ENCODE measurements at places on chromosomes 3 and 15.

- DNase-seq: no peak
Measured at GRCh38 chr3:181868576-181869082, 156.9 kb downstream of the SOX2 start.

GRCh38 chr3:98482717-98483482 is 14.6 kb upstream of the OR5K2 start:
- DNase-seq: no peak

GRCh38 chr15:57183041-57183440 is 193.3 kb upstream of the CGNL1 start:
- no peak for DNase-seq

- DNase-seq: no peak
Measured at GRCh38 chr3:44468572-44469520, 8.6 kb downstream of the ZNF445 start.

GRCh38 chr3:168558728-168559411 is 463.1 kb upstream of the GOLIM4 start:
- no peak for DNase-seq

DNA sequence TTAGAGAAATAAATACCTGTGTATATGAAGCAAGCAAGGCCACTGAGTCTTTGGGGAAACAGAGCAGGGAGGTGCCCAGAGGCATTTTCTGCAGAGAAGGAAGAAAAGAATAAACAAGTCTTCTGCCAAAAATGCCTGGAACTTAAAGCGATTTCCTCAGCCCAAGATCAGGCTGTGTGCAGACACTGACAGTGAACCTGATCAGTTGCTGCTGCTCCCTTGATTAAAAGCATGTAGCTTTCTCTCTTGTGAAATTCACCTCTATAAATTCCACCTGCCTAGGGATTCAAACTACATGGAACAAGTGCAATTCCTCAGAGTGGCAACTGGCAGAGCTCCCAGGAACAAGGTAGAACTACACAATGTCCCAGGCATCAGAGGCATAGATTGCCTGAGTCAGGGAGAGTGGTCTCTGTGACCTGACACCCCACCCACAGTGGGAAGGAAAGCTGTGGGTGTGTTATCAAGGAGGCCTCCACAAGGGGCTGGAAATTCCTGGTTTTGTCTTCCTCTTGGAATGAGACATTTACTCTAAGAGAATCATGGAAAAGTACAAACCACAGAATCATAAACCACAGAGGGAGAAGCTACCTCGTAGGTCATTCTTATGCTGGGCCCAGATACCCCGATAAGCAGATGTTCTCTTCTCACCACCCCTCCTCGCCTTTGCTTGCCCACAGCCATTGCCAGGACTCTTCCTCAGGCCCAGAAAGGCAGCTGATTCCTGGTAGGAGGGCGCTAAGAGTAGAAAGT is 1.8 kb upstream of the ZBTB38 start:
- DNase-seq: no peak

DNA sequence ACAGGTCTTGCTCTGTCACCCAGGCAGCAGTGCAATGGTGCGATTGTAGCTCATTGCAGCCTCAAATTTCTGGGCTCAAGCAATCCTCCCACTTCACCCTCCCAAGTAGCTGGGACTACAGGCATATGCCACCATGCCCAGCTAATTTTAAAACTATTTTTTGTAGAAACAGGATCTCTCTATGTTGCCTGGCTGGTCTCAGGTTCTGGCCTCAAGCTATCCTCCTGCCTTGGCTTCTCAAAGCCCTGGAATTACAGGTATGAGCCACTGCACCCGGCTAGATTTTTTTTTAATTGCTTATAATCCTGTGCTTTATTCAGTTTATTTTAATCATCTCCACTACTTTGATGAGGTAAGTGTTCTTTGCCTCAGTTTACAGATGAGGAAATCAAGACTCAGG is 156.5 kb downstream of the CHDH start:
- DNase-seq: no peak

DNA sequence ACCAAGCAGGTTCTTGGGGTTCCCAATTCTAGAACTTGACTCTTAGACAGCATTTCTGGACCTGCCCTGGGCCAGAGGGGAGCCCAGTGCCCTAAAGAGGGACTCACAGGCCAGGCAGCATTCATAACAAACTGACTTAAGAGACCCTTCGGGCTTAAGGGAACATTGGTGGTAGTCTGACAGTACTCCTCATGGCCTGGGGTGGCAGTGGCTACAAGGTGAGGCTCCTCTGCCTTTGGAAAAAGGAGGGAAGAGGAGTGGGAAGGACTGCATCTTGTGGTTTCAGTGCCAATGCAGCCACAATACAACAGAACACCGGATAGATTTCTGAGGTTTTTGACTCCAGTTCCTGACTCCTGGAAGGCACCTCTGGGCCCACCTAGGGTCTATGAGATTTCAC is 172.2 kb upstream of the STRIT1 start:
- DNase-seq: no peak

DNA sequence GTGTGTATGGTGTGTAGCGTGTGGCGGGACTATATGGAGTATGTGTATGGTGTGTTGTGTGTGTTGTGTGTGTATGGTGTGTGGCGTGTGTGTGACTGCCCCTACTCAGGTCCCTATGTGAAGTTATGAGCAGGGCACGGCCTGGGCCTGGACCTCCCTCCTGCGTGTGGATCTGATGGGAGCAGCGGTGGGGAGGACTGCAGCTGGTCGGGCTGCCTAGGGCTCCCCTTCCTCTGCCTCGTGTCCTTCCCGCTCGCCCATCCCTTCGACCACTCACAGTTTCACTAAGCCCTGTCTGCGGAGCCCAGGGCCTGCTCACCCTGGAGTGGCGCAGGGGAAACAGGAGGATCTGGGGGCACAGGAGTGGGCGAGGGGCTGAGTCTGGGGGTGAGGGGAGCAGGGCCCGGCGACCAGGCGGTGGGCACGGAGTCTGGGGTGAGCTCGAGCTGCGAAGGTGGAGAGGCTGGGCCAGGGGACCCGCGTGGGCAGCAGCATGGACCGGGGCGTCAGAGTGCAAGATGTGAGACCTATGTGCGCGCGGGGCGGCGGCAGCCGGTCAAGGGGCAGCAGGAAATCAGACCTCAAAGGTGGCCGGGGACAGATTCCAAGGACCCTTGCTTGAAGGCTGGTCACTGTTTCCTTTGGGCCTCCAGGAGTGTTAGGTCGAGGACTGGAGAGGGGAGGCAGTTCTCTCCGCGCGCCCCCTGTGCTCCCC is 26.6 kb downstream of the GABRA5 start:
- DNase-seq: no peak

GRCh38 chr3:132294906-132295305 is 22.3 kb upstream of the ACP3 start:
- no peak for DNase-seq

- DNase-seq: no peak
Measured at GRCh38 chr15:60379525-60380274, 18.1 kb downstream of the ANXA2 start.

DNA sequence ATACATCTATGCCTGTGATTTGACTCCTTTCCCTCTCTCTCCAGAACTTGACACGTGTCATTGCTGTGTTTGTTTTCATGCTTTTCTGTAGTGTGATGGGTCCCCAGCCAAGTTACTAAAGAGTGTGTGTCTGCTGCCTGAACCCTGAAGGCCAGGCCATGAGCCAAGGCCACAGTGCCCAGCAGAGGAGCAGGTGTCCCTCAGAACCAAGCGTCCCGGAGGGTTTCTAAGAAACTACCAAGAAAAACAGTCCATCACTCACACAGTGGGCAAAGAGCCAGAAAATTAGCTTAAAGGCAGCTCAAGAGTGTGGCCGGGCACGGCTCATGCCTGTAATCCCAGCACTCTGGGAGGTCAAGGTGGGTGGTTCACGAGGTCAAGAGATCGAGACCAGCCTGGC is 35.2 kb downstream of the FBXO45 start:
- DNase-seq: no peak

- no peak for DNase-seq
Measured at GRCh38 chr3:132399054-132399929, 18.0 kb upstream of the DNAJC13 start.

- DNase-seq: no peak
Measured at GRCh38 chr3:40445062-40445461, 12.1 kb upstream of the RPL14 start.

- no peak for DNase-seq
Measured at GRCh38 chr3:143605233-143605950, 242.9 kb downstream of the SLC9A9 start.

DNA sequence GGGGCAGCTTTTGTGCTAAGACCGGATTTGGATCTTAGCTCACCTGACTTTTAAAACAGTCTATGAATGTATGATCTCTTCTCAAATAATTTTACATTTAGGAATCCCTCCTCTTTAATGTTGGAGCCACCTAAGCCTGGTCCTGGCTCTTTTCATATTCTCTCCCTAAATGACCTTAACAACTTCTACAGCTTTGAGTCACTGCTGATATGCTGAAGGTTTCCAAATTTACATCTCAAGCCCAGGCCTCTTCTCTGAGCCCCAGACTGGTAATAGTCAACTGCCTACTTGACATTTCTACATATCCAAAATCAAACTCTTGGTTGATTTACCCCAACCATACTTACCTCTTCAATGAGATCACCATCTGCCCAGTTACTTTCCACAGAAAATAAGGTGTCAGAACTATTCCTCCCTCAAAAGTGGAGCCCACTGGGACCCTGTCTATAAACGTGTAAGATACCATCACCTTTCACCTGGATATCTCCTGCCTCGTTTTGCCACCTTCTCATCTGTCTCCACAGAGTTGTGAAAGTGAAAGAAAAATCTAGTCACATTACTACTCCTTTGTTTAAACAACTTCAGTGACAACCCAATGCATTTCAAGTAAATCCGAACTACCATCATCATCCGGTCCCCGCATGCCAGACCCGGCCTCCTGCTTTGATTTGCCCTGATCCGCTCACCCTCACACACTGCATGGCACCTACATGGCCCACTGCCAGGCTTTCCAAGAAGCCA is 48.8 kb downstream of the UBP1 start:
- no peak for DNase-seq

DNA sequence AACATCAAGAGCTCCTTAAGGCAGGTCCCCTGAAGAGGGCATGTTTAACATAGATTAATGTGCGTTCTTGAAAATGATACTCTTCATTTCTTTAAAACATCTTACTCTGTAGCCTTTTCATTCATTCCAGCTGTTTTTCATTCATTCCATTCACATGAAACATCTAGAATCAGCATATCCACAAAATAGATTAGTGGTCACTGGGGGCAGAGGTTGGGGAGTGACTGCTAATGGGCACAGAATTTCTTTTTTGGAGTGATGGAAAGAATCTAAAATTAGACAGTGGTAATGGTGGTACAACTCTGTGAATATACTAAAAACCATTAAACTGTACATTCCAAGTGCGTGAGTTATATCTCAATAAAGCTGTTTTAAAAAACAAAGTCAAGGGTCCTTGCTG is 15.4 kb upstream of the CXCR6 start:
- no peak for DNase-seq

- DNase-seq: no peak
Measured at GRCh38 chr3:136898954-136899353, 36.9 kb downstream of the NCK1 start.

GRCh38 chr15:42591238-42591934 is 16.0 kb downstream of the STARD9 start:
- no peak for DNase-seq

DNA sequence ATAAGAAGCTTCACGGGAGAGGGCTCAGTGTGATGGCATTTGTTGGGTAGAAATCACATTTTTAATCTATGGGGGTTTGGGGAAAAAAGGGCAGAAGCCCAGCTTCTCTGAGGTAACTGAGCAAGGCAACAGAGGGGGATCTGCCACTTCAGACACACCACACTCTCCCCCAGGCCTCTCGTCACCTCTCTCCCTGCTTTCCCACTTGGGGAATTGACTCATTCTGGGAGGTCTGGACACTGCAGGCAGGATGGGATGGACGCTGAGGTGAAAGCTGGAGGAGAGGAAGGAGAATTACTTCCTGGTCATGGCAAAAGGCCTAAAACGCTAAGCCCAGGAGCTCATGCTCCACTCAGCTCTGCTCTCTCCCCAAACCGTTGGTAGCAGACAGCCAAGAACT is 33.2 kb downstream of the MYO5C start:
- no peak for DNase-seq

DNA sequence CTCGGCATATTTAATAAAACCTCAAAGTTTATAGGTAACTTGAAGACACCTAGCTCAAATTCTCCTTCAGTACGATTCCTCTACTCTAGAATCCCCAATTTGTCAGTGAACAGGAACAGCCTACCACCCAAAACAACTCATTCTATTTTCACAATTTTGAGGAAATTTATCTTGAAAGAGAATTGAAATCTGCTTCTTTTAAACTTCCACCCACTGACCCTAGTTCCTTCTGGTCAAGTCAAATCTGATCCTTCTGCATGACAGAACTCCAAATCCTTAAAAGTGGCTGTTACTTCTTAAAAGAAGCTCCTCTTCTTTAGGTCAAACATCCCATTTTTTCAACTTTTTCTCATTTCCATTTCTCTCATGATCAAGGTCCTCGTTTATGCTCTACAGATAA is 4.4 kb downstream of the GABPB1 start:
- no peak for DNase-seq

DNA sequence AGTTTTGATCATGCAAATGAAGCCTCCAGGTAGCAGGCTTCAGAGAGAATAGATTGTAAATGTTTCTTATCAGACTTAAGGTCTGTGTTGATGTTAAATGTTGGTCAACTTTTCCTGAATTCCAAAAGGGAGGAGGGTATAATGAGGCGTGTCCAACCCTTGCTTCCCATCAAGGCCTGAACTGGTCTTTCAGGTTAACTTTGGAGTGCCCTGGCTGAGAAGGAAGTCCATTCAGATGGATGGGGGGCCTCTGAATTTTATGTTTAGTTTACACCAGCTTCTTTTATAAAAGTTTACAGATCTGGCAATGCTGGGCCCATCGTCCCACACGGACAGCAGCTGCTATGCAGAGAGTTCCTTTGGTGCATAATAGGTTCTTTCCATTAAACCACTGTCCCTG is 8.9 kb downstream of the CCDC13 start:
- DNase-seq: no peak

DNA sequence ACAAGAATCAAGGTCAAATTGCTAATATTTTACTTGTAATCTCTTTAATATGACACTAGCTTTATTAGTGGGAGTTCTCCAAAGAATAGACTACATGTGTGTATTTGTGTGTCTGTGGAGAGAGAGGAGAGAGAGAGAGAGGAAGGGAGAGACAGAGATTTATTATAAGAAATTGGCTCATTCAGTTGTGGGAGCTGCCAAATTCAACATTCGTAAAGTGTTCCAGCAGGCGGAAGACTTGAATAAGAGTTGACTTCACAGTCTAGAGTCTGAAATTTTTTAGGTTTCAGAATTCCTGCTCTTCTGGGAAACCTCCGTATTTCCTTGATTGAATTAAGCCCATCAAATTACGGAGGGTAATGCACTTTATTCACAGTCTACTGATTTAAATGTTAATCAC is 4.7 kb upstream of the CLDN1 start:
- no peak for DNase-seq
